ENCODE measurements at places on chromosomes 5 and 9.

- DNase-seq, result peak; percentile 64
Measured at GRCh38 chr9:17063535-17064135, 71.2 kb upstream of the CNTLN start.

GRCh38 chr5:33684496-33685159 lies 207.2 kb downstream of the ADAMTS12 start:
- no peak for DNase-seq

DNA sequence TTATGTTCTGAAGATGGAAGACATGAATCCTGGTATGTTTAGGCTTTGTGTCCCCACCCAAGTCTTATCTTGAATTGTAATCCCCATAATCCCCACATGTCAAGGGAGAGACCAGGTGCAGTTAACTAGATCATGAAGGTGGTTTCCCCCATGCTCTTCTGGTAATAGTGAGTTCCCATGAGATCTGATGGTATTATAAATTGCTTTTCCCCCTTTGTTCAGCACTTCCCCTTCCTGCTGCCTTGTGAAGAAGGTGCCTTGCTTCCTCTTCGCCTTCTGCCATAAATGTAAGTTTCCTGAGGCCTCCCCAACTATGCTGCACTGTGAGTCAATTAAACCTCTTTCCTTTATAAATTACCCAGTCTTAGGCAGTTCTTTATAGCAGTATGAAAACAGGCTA lies 229.0 kb downstream of the ARL15 start:
- DNase-seq, result no peak

GRCh38 chr9:89793551-89793950 lies 188.7 kb downstream of the GADD45G start:
- no peak for DNase-seq

DNA sequence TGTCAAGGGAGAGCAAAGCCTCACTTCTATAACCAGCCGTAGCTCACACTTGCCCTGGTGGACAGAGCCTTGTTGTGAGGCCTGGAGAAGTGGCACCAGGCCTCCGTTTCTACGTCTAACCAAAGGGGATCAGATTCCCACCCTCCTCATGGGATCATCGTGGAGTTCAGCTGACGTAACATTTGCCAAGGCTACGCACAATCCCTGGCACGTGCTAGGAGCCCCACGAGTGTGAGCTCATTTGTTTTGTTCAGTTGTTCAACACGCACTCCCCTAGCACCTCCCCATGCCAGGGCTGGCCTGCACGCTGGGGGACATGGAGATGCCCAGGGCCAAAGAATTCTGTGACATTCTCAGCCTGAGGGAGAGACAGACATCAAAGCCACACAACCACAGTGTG lies 23.1 kb downstream of the ADGRD2 start:
- DNase-seq, result no peak

- no peak for DNase-seq
Measured at GRCh38 chr5:36607114-36607571, 737 bp downstream of the SLC1A3 start.

- DNase-seq, result no peak
Measured at GRCh38 chr9:116524778-116525470, 162.2 kb upstream of the TRIM32 start.

DNA sequence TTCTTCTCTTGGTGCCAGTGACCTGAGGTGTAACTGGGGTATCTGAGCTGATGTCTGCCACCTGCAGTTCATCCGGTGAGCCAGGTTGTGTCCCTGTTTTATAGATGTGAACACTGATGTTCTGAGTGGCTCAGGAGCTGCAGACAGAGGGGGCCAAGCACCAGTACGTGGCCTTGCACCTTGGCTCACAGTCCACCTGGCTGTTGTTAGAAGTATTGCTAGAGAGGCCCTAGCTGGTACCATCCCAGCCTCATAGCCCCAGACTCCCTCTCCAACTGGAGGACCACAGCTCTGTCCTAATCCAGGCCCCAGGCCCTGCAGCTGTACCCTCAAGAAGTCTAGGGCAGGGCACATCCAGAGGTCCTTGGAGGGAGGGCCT lies 16.2 kb downstream of the PHF2 start:
- DNase-seq, result peak; percentile 83

DNA sequence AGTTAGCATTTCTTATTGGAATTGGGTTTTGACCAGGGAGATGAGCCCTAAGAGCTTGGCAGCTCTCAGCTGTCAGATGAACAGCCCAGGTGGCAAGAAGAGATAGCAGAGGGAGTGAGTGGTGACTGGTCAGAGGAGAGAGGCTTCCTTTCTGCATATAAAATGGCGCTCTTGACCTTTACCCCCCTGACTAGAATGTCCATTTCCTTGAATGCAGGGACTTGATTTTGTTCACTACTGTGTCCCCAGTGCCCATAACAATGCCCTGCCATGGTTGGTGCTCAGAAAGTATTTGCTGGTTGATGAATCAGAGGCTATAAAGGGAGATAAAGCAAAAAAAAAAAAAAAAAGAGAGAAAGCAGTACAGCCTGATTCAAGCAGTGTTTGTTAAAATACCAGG lies 7.2 kb downstream of the CHMP5 start:
- DNase-seq, result no peak

GRCh38 chr5:156411-157072 lies 34.8 kb upstream of the LRRC14B start:
- DNase-seq, result peak; percentile 42

DNA sequence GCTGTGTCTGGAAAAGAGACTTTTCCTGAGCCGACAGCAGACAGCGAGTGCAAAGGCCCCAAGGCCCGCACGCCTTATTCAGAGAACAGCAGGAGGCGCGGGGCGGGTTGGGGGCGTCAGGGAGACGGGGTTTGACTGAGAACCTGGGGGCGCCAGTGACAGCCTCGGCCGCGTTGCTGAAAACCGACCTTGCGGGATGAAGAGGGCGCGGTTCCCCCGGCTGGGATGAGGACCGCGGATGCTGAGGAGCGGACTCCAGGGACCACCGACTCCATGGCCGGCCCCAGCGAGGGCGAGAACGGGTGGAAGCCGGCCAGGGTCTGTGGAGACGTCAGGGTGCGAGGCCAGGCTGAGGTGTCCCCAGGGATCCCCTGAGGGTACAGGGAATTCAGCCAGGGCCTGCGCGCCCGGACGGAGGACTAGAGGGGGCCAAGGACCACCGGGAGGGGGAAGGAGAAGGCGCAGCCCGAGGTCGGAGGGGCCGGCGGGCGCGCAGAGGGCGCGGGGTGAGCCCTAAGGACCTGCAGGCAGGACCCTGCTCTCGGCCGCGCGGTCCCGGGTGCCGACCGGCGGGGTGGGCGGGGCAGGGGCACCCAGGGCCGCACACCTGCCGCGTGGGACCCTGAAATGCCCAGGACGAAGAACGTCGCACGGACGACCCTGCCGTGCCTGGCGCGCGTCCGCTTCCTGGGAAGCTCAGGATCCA lies 837 bp upstream of the AHRR start:
- DNase-seq, result peak; percentile 83

DNA sequence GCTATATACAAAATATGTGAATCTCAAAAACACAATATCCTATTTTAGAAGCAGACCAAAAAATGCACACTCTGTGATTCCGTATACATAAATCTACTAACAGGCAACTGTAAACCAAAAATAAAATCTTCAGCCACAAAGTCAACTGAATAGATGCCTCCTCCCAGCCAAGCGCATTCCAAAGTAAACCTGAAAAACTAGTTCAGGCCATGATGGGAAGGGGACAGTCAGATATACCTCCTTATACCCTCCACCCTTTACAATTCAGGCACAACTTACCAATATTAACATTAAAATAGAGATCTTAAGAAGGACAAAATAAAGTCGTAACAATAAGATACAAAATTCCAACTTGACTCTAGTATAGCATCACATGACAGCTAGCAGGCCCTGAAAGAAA lies 1604.5 kb upstream of the NUDT12 start:
- no peak for DNase-seq

DNA sequence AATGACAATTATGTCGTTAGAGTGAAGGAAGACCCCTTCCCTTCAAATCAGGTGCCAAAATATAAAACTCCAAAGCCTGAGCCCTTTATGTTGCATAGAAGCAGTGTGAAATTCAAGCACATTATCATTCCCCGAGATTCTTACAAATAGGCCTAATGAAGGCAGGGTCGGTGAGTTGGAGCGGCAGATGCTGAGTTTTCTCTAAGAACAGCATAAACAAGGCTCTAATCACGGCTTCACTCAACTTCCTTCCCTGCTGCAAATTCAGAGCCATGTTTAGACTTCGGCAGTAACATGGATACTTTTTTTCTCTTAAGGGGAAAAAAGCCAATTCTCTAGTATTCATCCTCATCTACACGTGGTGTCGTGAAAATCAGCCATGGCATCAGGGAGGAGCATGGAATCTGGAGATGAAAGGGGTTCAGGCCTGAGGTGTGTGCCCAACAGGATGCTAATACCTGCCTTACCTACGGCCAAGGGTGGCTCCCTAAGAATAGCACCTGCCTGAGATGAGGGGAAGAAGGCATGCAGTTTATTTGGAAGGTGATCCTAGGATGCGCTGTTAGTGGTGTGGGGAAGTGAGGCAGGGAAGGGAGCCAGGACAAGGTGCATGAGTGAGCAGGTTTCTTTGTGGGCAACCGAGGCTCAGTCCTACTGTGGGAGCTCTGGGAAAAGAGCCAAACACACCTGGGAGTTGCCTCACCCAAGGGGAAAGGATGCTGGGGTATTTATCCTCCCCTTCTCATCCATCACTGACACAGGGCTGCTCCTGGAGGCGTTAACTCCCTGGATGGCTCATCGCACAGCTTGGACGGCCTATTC lies 146.8 kb upstream of the TBC1D2 start:
- no peak for DNase-seq

DNA sequence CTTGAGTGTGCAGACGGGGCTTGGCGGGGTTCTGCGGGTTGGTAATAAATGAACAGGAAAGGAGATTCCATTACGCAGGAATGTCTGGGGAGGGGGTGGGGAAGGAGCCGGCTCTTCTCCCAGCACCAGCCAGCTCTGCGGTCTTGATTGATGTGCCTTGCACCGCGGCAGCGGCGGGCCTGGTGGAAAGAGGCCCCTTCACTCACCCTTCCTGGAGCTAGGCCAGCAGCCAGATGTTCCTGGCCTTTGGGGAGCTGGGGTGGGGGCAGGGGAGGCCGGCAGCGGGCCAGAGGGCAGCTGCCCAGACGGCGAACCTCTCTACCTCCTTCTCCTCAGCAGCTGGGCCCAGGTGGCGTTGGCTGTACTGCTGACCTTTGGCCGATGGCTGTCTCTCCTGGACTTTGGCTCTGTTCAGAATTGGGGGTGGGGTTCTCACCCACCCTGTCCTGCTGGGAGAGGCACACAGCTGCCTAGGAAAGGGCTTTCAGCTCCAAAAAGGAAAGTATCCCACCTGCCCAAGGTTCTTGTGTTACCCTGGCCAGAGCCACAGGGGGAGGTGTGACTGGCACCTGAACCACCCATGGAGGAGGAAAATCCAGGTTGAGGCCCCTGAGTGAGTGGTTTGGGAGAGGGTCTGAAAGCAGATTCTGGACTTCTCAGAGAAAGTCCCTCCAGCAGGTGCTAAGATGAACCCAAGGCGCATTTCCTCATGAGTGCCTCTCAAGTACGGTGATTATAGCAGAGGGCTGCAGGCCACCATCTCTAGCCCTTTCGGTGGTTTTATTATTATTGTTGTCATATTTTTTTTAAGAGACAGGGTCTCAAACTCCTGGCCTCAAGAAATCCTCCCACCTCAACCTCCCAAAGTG lies 58.0 kb upstream of the SYNPO start:
- DNase-seq, result no peak

DNA sequence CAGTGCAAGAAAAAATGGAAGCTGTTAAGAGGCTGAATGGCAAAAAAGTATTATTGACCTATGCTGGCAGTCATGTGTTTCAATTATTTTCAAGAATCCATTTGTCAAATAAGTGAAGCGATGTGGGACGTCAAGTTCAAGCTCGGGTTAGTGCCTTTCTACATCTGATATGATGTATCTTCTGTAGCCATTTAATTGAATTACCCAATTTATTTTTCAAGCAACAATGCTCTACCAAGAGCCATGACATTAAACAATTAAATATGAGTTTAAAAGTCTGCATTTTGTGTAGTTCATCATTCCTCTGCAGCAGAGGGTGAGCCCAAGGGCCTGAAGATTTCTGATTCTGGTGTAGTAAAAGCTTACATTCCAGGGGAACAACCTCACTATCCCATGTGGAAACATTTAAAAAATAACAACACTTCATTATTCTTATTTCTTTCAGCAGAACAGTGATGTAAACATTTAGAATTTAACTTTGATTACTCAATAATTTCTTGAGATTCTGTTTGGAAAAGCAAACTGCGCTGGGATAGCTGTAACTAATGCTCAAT lies 619.7 kb upstream of the ARRDC3 start:
- no peak for DNase-seq

DNA sequence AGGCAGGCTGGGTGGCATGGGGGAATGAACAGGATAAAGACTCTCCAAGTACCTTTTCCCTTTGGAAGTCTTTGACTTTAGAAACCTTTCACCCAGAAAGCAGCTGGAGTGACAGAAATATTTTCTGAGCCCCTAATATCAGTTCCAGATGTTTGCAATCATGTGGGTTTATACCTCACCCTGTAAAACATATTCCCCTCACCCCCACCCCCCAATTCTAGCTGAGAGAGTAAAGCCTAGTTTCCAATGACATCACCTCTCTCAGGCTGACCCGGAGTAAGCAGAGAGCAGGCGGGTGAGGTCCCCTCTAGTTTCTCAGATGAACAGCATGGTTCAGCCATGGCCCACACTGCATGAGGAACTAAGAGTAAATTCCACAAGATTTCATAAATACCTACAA lies 82.9 kb upstream of the TRIM32 start:
- DNase-seq, result no peak

DNA sequence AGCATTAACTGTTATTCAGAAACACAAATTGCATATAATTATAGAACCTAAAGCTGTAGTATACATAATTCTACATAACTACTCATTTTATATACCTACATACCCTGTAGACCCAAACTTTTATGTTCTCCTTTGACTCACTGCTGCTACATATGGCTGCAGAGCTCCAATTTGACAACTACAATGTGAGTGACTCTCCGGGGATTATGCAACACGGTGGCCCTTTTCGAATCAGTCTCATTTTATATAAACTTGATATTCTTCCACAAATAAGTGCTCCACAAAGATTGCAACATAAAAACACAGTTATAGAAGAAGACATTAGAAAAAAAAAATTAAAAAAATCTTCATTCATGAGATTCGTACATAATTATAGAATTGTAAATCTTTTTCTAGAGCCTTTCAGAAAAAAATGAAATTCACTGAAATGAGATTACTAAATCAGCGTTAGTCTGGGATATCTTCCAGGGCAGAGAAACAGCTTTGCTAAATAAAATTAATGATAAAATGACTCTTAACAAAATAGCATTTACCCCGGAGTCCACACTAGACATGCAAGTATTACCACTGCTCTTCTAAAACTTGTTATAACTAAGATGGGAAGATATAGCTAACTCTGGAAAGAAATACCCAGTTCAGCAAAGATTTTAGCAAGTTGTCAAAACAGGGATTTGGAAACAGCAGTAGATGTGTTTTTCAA lies 52.6 kb downstream of the SRFBP1 start:
- no peak for DNase-seq

DNA sequence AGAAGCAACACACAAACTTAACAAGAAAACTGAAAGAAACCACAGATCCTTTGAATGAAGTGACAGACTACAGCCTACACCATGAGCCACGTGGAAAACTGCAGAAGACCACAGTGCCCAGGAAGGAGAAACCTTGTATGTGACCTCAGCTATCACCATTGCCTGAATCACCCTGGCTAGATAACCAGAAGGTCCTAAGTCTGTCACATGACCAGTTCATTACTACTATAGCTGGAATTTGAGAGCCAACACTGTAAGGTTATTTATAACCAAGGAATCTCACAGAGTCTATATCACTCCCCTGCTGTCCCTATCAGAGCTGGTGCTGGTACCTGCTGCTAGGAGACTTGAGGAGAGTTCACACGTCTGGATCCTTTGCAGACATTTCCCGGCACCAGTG lies 90.3 kb upstream of the FBXL17 start:
- no peak for DNase-seq

- DNase-seq, result no peak
Measured at GRCh38 chr5:107876906-107877305, 206.2 kb upstream of the EFNA5 start.
